Stimulated activated CD8-positive, alpha-beta memory T cell treated with anti-CD3 and anti-CD28 coated beads, Interleukin-7, amount 100 ng/mL, for 48 hours (primary cell): ENCODE measurements at places on chromosomes 13 and 19.

GRCh38 chr13:92745258-92745657 is 481.3 kb upstream of the GPC6 start:
- DNase-seq, result no peak

GRCh38 chr19:32808236-32808635 is 61.3 kb downstream of the SLC7A9 start:
- no peak for DNase-seq

- no peak for DNase-seq
These were observed 56.4 kb upstream of the NPAS1 start for GRCh38 chr19:46963093-46963734.

DNA sequence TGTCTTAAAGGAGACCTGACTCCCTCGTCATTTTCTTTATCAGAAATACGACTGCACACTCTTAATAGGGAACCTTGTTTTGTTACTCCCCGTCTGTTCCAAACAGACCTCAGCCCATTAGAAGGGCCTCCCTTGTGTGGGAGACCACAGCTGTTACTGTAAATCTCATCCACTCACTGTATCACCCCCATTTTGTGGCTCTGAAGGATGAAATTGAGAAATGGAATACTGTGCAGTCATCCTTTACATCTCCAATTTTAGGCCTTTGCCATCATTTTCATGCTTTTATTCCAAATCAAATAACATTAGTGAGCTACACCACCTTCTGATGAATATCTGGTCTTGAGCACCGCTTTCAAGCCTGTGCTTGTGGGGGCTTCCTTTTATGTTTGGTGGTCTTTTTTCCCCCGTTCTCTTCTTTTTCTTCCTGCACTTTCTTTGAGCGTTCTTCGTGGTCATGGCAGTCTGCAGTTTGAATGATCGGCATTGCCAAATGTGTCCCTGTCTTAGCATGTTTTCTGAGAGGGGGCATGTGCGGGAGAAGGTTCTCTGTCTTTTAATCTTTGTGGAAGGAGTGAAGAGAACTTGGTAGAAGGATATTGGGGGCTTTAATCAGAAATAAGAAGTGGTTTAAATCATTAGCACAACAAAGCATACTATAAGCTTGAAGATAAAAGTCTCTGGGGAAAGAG is 65.8 kb downstream of the GGACT start:
- DNase-seq, result no peak

- no peak for DNase-seq
These were observed 289.5 kb downstream of the SHISA2 start for GRCh38 chr13:25762281-25762680.

- no peak for DNase-seq
These were observed 4.3 kb upstream of the C5AR1 start for GRCh38 chr19:47305309-47305751.

- DNase-seq, result no peak
These were observed 86.5 kb upstream of the UBL3 start for GRCh38 chr13:29936956-29937355.

DNA sequence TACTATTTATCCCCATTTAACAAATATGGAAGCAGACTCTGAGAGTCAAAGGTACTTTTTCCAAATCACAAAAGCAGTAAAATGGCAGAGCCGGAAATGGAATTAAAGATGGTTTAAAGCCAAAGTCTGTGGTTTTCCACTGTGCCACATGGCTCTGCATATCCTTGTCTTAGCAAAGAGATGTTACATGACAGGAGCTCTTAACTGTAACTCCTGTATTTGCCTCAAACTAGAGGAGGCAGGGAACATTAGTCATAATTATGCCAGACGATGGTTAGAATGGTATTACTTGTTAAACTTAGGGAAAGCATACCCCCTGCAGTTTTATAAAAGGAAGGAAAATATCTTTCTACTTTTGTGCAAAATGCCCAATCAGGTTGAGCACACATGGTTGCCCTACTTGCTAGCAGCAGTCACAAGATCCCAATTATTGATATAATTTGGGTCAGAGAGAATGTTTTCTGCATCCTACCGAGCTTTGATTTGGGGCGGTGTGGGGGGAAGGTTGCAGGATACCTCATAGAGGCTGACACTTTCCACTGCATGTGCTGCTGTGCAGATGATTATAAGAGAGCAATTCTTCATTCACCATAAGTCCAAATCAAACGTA is 42.0 kb upstream of the MAB21L1 start:
- no peak for DNase-seq

- DNase-seq, result no peak
These were observed 2.8 kb downstream of the IQCN start for GRCh38 chr19:18271433-18271841.

- no peak for DNase-seq
These were observed 5.3 kb downstream of the SBNO2 start for GRCh38 chr19:1168572-1169410.

GRCh38 chr13:33188093-33188882 is 97.3 kb downstream of the STARD13 start:
- no peak for DNase-seq

- DNase-seq, result no peak
These were observed 55.2 kb downstream of the XPO4 start for GRCh38 chr13:20847296-20847695.

DNA sequence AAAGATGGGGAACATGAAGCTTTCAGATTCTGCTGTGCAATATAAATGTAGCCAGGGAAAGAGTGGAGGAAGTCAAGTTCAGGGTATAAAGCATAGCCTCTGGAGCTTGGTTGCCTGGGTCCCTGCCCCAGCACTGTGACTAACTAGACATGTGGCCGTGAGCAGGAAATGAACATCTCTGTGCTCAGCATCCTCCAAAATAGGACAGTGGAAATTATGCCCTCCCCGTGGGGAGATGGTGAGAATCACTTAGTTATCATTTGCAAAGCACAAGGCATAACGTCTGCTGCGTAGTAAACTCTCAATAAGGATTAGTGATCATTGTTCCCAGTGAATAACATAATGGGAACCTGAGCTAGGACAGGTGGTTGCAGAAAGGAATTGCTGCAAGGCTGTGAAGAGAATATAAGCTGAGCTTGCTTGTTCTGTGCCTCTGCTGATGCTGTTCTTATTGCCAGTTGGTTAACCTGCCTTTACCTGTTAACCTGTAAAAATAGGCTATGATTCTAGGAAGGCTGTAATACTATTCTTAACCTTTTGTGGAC is 441.0 kb downstream of the COG6 start:
- peak; percentile 32 for DNase-seq

GRCh38 chr19:41575998-41576397 is at the start of gene CEACAM21:
Gene CEACAM21 (plus strand): TSS chr19:41576166. CDS start chr19:41576275, 109 bp downstream.
- DNase-seq, result peak; percentile 21

DNA sequence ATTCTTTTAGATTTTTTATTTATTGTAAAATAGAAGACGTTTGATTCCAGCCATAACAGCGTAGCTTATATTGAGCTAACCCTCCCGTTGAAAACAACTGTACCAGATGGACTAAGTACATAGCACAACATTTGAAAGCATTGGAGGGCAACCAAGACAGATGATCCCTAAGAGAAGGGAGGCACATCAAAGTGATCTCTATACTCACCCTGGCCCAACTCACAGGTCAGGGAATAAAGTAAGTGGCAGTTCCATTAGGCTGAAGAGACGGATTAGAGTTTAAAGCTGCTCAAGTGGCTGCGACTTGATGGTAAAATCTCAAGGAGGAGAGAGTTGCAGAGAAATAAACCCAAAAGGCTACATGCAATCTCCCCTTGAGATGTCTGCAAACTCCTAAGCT is 65.1 kb upstream of the ITM2B start:
- no peak for DNase-seq

DNA sequence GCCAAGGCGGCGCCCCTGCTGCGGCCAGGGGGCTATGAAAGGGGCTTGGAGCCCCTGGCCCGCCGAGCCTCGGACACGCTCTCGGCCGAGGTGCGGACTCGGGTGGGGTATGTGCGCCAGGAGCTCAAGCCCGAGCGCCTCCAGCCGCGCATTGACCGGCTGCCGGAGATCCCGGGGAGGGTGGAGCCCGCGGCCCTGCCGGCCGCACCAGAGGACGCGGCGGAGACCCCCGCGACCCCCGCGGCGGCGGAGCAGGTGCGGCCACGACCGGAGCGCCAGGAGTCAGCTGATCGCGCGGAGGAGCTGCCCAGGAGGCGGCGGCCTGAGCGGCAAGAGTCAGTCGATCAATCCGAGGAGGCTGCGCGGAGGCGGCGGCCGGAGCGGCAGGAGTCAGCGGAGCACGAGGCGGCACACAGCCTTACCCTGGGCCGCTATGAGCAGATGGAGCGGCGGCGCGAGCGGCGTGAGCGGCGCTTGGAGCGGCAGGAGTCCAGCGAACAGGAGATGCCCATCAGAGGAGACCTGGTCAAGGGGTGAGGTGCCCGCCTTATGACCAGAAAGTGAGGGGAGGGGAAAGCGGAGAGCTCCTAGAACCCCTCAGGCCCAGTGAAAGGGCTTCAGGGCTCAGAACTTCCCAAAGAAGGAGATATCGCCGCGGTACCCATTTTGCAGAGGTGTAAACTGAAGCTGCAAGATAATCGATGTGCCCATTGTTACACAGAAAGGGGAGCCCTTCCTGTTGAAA is 8.8 kb upstream of the SHKBP1 start:
- no peak for DNase-seq

- no peak for DNase-seq
These were observed 24.3 kb downstream of the DZIP1 start for GRCh38 chr13:95620030-95620824.

DNA sequence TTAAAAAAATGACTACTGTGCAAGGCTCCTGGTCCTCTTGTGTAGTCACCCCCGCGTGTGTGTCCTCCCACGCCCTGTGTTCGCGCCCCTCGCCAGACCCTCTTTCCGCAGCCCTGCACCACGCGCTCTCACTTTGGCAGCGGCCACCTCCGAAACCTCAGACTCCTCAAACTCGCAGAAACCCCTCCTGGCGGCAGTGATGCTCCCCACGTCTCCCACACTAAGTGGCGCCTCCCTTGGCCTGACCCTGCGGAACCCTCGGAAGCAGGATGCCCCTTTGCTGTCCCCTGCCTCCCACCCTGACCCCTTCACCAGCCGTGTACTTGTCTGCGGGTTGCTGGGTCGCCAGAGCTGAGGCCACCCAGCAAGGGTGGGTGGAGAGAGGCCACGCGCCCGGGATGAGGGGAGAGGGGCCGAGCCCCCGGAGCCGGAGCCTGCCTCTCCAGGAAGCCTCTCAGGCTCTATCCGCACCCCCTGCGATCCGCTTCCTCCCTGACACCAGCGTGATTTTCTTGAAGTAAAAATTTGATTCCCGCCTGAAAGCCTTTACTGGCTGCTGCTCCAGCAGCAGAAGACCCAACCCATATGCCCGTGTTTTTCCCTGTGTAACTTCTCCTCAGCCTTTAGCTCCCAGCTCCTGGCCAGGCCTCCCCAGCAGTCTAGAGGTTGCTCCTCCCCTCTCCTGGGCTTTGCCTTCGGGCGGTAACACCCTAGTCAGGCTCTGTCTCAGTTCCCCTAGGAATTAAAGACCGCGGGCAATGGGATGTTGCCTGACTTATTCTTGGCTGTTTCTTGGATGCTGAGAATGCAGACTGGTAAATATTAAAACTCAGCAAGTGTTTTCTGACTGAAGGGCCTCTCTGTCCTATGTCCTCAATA is 55.2 kb downstream of the MIPEP start:
- DNase-seq, result no peak

- DNase-seq, result no peak
These were observed 710.3 kb upstream of the SLITRK5 start for GRCh38 chr13:86960876-86961275.

- no peak for DNase-seq
These were observed 367.4 kb downstream of the SPRY2 start for GRCh38 chr13:79973533-79973963.

- DNase-seq, result no peak
These were observed 139.9 kb upstream of the PCDH9 start for GRCh38 chr13:67369895-67370660.

DNA sequence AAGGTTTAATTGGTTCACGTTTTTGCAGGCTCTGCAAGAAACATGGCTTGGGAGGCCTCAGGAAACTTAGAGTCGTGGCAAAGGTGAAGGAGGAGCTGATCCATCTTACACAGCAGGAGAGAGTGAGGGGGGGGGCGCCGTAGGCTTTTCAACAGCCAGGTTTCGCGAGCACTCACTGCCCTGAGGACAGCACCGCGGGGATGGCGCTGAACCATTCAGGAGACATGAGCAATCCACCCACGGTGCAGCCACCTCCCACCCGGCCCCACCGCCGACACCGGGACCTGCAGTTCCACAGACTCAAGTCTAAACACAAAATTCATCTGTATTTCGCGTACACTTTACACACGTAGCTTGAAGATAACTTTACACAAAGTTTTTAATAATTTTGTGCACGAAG is 73.6 kb downstream of the KDM4B start:
- DNase-seq, result no peak

- DNase-seq, result no peak
These were observed 92.9 kb downstream of the GNG7 start for GRCh38 chr19:2609389-2610116.

GRCh38 chr13:106905380-106906162 is 337.6 kb upstream of the ARGLU1 start:
- no peak for DNase-seq
